Aorta (tissue), 5 donors: ENCODE measurements at places on chromosomes 5 and 9. TPM values are rescaled to one million over a fixed set of nuclear protein-coding genes. Genes with fewer than 3 reads are reported as not detected.

The FABP6 gene
- not detected for polyA plus RNA-seq

The C9orf153 gene
- not detected for polyA plus RNA-seq

The PCDHAC2 gene
- polyA plus RNA-seq, result 0.25 TPM

The NTRK2 gene
- polyA plus RNA-seq, result 0.88 TPM

The TNC gene
- 8.5 TPM for polyA plus RNA-seq

The EDIL3 gene
- 50.0 TPM for polyA plus RNA-seq

The FOXD4L6 gene
- polyA plus RNA-seq, result not detected

The GALNT12 gene
- 2.9 TPM for polyA plus RNA-seq

The KCNN2 gene
- not detected for polyA plus RNA-seq

DNA sequence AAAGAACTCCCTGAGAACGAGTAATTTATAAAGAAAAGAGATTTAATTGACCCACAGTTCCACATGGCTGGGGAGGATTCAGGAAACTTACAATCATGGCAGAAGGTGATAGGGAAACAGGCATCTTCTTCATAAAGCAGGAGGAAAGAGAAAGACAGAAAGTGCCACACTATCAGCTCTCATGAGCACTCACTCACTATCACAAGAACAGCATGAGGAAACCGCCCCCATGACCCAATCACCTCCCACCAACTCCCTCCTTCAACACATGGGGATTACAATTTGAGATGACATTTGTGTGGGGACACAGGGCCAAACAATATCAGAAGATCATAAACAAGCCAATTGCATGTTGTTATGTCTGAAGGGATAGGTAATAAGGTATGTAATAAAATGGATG lies 935.9 kb upstream of the COX7C start:
- DNase-seq, result no peak

DNA sequence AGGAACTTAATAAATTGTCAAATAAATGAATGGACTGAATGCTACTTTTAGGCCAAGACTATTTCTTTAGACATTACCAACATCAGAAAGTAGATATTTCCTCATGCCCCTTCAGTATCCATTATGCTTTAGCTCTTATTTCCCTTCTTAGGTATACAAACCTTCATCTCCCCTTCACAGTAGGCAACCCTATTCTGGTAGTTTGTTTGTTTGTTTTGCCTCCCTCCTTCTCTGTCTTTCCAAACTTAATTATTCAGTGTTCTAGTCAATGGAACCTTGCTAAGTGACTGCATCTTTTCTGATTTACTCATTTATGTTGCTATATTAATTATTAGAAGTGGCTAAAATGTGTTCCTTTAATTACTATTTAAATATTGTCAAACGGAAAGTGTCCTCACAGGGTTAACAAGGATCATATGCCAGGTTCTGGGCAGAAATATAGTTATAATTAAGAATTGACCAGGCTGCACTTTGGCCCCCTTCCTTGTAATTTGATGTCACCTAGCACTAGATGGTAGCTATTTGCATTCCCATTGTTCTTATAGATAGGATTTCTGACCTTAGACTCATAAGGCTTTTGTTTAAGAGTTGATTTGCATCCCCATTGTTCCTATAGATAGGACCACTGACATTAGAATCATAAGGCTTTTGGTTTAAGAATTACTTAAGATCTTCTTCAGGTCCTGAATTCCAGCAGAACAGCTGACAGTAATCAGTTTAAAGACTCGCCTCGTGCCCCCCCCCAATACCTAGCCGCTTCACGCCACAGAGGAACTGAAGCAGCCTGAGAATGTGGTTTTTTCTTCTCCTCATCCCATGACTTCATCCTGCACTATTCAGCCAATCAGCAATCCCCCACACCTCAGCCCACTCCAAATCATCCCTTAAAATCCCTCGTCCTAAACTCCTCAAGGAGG lies 84.4 kb upstream of the NUDT12 start:
- DNase-seq, result no peak

- peak; percentile 79 for DNase-seq
Observed at GRCh38 chr5:139132515-139132914, 65.7 kb downstream of the SIL1 start.

- no peak for DNase-seq
Observed at GRCh38 chr9:784916-785315, 56.6 kb upstream of the DMRT1 start.

DNA sequence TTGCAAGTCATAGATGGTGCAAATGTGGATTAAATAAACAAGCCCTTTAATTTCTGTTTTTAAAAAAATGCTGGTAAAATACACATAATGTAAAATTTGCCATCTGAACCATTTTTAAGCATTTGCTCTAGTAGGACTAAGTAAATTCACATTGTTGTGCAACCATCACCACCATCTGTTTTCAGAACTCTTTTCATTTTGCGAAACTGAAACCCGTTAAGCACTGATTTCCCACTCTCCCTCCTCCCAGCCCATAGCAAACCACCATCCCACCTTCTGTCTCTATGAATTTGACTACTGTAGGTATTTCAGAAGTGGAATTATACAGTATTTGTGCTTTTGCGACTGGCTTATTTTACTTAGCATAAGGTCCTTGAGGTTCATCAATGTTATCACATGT lies 103.3 kb upstream of the CNTLN start:
- DNase-seq, result no peak

DNA sequence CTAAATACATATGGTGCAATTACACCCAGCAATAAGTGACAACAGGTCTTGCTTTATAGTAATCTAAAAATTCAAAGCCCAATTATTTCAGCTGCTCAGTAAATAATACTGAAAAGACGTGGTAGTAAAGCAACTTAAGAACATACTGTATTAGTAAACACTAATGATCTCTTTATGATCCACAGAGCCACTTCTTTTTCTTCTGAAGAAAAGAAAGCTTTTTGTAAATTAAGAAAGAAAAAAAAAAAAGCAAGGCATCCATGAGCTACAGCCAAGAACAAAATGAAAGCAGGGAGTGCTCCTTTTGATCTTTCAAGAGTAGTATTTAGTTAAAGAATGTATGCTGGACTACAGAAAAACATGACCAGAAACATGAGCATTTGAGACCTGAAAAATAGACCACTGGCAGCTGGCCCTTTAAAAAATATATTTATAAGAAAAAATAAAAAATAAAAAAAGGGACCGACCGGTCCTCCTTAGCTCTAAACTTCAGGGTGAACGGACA lies 348.7 kb downstream of the GLIS3 start:
- DNase-seq, result no peak

DNA sequence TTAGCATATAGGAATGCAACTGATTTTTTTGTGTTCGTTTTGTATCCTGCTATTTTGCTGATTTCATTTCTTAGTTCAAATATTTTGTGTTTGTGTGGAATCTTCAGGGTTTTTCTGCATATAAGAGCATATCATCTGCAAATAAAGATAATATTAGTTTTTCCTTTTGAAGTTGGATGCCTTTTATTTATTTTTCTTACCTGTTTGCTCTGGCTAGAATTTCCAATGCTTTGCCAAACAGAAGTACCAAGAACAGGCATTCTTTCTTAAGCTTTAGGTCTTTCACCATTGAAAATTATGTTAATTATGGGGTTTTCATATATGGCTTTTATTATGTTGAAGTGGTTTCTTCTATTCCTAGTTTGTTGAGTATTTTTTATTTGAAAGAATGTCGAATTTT lies 505.1 kb upstream of the DMAC1 start:
- no peak for DNase-seq

DNA sequence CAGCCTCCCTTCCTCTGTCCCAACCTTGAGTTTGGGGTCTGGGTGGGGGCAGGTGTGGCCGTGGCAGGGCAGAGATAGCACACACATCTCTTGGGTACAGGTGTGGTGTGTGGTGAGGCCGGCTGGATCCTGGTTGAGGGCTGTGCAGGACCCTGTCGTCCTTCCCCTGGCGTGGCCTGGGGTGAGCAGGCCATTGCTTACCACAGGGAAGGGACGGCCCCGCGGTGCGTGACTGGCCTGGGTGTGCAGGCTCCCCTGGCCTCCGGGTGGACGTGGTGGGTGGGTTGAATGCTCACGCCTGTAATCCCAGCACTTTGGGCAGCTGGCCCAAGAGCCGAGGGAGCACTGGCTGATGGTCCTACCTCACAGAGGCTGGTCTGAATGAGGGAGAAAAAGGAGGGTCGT lies 1.2 kb downstream of the ARRDC1 start:
- peak; percentile 73 for DNase-seq

DNA sequence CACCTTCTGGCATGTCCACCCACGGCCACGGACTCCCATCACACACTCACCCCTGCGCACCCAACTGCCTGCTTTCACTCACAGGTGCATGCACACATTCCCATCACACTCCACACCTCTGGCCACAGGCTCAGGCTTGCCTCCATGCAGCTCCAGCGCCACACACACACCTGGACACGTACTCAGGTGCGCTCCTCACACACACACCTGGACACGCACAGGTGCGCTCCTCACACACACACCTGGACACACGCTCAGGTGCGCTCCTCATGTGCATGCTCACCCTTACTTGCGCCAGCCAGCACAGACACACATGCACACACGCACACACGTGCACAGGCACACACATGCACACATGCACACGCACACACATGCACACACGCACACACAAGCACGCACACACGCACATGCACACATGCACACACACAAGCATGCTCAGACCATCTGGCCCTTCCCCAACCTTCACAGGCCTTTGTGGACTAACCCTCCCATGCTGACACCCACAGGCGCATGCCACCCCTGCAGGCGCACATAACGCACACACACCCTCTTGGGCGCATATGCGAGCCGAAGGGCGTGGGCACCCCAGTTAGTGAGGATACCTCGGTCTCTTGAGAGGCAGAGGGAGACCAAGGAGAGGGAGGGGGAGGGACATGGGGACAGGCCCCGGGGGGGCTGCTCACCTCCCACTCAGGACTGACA lies 8.3 kb downstream of the GRIN1 start:
- DNase-seq, result no peak

DNA sequence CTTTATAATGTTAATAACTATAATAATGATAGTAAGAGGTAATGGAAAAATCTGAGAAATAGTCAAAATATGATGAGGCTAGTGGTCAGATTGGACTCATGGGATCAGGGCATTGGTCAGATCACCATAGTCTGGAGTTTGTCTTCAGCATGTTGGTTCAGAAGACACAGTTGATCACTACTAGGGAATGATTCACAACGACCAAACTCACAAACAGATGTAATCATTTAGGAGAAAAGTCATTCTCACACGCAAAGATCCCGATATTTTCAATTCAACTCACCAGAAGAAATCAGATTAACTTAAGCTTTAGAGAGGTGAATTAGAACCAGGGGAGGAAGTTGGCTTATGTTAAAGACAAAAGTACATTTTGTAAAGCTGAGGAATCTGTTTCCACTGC lies 131.8 kb downstream of the LURAP1L start:
- DNase-seq, result no peak

DNA sequence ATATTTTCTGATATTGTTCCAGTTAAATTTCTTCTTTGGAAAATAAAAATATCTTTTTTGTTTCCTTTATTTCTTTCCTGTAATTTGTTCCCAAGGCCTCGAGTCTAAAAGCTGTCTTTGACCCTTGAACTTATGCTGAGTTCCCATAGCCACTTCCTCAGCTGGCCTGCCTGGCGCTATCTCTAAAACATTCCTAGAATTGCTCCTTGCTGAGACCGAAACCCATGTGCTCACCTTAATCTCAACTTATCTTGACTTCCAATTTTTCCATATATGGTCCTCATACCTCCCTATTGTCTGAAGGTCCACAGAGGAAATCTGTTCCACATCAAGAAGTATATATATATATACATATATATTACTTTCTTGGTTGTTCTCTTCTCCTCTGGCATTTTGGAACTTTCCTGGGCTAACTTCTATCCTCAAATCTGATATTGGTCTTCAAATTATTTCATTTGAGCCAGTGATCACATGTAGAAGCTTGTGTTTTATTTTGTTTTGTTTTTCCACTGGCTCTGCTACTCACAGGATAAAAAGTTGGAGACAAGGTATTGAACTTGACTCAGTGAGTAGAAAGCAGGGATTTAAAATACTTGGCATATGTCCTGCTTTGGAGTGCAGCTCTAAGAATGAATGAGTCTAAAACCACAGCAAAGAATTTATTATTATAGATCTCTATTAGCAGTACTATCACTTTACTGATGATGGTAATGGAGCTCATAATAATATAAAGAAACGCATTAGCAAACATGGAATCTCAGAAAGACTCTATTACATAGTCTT lies 45.2 kb downstream of the ENC1 start:
- no peak for DNase-seq

DNA sequence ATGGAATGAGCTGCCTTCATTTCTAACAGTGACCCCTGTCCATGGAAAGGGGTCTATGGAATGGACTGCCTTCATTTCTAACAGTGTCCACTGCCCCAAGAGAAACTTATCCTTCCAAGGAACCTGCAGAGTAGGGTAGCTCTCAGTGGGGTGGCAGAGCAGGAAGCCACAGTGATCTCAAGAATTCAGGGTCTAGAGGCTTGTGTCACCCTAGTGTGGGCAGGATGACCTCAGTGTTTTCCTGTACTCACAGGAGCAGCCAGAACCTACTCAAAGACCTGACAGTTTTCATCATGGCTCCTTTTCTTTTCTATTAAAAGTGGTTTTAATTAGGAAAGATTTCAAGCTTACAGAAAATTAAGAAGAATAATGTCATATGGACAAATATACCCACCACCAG lies 27.5 kb downstream of the SEC61B start:
- DNase-seq, result no peak

DNA sequence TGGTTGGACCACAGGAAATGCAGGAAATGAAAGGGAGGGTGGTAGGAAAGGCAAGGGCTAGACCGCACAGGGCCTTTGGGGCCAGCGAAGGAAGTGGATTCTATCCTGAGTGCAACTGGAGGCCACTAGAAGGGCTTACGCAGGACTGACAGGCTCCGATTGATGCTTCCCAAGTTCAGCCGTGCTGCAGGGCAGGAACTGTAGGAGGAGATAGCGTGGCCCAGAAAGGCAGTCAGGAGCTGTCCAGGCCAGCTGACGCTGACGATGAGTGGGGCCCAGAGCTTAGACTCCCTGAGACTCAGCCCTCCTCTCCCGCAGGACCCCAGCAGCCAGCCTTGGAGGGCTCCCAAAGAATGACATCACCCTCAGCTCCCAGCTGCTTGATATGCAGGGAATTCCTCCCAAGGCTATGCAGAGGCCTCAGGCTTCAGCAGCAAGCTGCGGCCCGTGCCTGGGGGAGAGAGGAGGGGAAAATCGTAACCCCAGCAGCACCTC lies 48.8 kb downstream of the KCNIP1 start:
- DNase-seq, result peak; percentile 78
